CD4-positive, alpha-beta T cell treated with Interferon gamma for 1 hour (primary cell): ENCODE measurements at places on chromosomes 3 and 15.

GRCh38 chr3:129017484-129017899, 16.4 kb downstream of the EFCC1 start:
- no peak for DNase-seq

GRCh38 chr15:63599401-63600000, 2.3 kb downstream of the FBXL22 start:
- peak; percentile 56 for DNase-seq

- DNase-seq = no peak
Observed at GRCh38 chr15:93312891-93313486, 224.0 kb upstream of the RGMA start.

GRCh38 chr3:160546727-160547126, 18.6 kb downstream of the KPNA4 start:
- no peak for DNase-seq

- no peak for DNase-seq
Observed at GRCh38 chr15:67307889-67308597, 53.5 kb downstream of the IQCH start.

DNA sequence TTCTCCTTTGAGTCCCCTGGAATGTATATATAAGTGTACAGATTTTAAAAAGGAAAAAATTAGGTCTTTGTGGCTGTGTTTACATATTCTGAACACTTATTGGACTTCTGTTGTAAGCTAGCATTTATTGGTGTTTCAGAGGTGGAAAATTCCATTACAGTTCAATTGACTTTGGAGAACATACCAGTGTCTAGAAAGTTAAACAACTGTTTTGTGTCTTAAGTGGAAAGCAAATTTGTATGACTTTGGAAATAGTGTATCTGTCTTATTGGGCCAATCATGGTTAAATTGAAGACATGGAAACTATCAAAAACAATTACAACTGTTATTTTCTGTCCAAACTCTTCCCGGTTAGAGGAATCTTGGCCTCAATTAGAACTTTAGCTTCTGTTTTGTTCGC, 265.0 kb upstream of the C2CD4B start:
- no peak for DNase-seq

- DNase-seq = no peak
Observed at GRCh38 chr15:65066635-65067316, 1.0 kb downstream of the RASL12 start.

- no peak for DNase-seq
Observed at GRCh38 chr3:143001034-143001368, 369 bp upstream of the U2SURP start.

GRCh38 chr3:126867863-126868200, 115.1 kb upstream of the PLXNA1 start:
- DNase-seq = no peak

- DNase-seq = no peak
Observed at GRCh38 chr3:112699436-112699978, 58.6 kb upstream of the CCDC80 start.

- no peak for DNase-seq
Observed at GRCh38 chr3:63595221-63595620, 57.3 kb upstream of the SNTN start.

- no peak for DNase-seq
Observed at GRCh38 chr3:140767566-140767965, 89.7 kb downstream of the TRIM42 start.

- no peak for DNase-seq
Observed at GRCh38 chr15:41825572-41826535, 2.0 kb upstream of the JMJD7 start.

DNA sequence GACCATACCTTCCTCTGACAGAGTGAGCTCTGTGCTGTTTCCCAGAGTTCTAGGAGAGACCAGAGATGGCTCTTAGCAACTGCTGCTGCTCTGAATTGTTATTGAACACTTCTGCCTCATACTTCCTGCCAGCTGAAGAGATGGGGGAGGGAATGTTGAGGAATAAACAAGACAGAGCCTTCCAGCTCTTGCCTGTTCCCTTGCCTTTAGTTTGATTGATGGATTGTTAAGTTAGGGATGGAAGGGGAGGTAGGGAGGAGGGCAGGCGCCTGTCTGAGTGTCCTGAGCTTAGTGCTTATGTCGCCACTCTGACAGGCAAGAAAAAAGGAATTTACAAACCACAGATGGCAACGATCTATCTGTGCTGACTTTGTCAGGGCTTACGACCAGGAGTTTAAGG, 42.8 kb downstream of the ZNF609 start:
- DNase-seq = no peak

DNA sequence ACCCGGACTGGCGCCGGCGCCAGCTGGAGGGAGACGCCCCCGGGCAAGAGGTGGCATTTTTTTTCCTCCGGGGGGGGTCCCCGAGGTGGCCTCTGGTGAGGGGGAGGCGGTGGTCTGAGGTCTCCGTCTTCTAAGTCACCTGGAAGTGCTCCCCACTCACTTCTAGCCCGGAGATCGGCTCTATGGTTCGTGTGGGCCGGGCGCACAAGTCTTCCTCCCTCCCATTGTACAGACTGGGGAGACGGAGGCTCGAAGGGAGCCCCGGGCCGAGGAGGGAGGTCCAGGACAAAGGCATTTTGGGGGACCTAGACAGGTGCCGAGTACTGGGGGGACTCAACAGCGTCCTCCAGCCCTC, 4.4 kb downstream of the GATA2 start:
- no peak for DNase-seq

GRCh38 chr3:45551214-45552010, 43.1 kb upstream of the LIMD1 start:
- no peak for DNase-seq

GRCh38 chr3:194137008-194137505, 1.1 kb downstream of the HES1 start:
- peak; percentile 14 for DNase-seq

- no peak for DNase-seq
Observed at GRCh38 chr3:29245441-29245840, 35.4 kb upstream of the RBMS3 start.

- no peak for DNase-seq
Observed at GRCh38 chr3:197807969-197808587, 17.0 kb downstream of the LRCH3 start.

- no peak for DNase-seq
Observed at GRCh38 chr3:187641320-187642016, 28.7 kb downstream of the SST start.

GRCh38 chr3:46845397-46845859, 17.8 kb downstream of the MYL3 start:
- DNase-seq = no peak

GRCh38 chr3:50665081-50665840, 9.5 kb upstream of the DOCK3 start:
- DNase-seq = no peak

DNA sequence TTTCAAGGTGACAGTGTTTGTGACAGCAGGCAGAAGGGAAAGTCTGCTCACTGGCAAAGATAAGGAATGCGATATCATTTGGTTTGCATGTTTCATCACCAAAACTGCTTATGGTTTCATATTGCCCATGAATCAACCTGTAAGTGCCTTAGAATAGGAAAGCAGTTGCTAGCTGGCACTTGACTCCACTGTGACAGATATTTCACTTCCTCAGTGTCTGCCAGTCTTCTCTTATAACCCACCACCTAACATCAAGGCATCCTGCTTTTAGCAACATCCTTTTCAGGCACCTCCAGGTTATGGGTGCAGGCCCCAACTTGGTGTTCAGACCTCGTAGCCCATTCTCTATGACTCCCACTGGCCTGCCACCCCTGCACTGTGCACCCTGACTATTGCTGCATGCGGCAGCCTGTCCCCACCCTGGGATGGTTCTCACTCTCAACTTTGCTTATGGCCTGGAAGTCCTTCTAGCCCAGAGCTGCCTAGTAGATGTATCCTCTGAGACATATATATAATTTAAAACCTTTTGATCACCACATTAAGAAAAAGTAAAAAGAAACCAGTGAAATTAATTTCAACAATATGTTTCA, 154.4 kb upstream of the RARB start:
- DNase-seq = no peak

DNA sequence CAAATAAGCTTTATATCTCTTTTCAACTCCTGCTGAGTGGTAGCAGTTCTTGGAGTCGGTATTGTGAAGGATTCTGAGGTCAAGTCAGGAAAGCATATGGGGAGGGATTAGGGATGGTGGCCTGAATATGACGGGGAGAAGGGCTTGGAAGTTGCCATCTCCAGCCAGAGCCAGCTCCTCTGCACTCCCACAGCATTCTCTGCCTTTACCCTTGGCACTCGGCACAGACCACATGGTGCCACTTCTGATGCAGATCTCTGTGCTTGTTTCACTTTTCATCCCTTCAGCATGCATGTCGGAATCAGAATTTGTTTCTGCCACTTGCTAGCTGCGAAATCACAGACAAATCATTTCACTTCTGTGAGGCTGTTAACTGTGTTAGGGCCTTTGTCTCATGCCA, 52.5 kb downstream of the RAB11A start:
- no peak for DNase-seq

- DNase-seq = no peak
Observed at GRCh38 chr3:60954048-60954447, 297.2 kb downstream of the FHIT start.

GRCh38 chr3:159340877-159341500, 539.1 kb downstream of the MFSD1 start:
- no peak for DNase-seq

DNA sequence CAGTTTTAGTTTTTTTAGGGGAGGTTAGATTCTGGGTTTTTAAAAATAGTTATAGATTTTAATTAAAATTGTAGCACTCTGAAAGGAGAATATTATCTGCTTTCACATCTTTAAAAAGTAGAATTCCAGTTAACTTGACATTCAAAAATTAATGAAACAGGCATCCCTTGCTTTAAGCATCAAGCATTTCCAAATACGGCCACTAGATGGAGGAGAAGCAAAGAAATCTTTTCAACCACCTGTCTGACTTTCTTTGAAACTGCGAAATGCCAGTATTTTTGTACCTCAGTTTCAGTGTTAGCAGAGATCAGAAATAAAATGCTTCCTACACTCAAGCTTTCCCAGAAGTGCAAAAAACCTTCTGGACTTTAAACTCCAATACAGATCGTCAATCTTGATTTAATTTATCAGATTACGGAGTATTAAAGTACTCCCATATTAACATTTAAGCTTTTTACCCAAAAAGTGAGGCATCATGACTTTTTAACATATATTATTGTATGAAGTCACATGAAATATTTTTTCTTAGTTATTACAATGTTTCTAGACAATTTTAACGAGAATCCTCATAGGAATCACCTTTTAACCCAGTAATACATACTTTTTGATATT, 153.3 kb downstream of the P3H2 start:
- DNase-seq = no peak

DNA sequence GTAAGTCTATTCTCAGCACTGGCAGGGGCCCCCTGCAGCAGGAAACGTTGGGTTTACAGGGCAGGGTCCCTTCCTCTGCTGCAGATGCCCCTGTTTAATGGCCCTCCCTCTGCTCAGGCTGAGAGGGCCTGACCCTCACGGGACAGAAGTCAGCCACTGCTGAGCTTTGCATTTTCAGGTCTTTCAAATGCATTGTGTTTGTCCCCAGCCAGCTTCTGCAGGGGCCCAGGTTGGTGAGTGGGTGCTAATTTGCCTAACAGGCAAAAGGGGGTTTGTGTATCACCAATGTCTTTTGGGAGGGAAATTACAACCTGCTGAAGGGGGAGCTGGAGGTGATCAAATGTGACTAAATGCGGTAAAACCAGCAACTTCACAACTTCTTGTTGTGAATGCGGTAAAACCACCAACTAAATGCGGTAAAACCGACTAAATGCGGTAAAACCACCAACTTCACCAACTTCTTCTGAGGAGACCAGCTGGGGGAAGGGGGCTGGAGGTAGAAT, 44.8 kb upstream of the UBE2E1 start:
- DNase-seq = no peak

DNA sequence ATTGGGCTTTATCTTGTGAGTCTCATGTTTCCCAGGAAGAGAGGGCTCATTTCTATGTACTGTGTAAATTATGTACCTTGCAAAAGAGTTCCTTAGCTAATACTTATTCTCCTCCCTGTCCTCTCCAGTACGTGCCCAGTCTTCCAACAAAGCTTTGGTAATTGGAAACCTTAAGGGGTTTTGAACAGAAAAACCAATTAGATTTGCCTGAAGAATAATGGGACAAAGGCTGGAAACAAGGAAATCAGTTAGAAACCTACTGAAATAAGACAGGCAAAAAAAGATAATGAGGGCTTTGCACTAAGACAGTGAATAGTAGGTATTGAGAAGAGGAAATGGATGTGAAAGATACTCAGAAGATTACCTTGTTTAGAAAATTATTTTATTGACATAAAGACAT, 82.5 kb downstream of the SPRED1 start:
- no peak for DNase-seq

GRCh38 chr15:98745650-98746374, 97.5 kb downstream of the IGF1R start:
- no peak for DNase-seq

DNA sequence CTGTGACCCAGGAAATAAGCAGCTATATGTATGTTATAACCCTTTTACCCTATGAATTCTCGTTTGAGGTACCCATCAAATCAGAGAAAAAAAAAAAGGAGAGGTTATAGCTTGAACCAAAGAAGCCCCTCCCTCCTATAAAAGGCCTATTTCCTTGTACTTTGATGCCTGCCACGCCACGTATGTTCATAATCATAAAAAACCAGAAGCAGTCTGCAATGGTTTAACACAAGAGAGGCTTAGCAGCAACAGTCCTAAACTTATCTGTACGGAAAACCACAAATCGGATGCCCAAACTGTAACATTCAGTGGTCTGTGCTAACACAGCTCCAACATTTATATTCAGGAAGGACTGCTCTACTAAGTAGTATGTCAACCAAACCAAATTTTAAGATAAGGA, 21.2 kb downstream of the CCR8 start:
- no peak for DNase-seq

DNA sequence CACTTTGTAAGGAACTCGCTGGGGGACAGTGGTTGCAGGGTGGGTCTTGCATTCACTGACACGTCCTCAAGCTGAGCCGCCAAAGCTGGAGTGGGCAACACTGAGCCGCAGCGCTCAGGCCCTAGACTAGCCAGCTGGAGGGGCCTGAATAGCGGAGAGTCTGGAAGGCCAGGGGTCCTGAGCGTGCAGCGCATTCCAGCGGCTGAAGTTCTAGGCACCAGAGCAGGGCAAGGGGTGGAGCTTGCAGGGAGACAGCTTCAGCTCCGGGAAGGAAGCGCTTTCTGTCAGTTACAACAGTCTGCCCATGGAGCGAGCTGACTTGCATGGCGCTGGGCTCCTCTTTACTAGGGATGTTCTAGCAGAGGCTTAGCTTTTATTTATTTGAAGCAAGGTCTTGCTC, 2.7 kb downstream of the MAP6D1 start:
- DNase-seq = no peak

DNA sequence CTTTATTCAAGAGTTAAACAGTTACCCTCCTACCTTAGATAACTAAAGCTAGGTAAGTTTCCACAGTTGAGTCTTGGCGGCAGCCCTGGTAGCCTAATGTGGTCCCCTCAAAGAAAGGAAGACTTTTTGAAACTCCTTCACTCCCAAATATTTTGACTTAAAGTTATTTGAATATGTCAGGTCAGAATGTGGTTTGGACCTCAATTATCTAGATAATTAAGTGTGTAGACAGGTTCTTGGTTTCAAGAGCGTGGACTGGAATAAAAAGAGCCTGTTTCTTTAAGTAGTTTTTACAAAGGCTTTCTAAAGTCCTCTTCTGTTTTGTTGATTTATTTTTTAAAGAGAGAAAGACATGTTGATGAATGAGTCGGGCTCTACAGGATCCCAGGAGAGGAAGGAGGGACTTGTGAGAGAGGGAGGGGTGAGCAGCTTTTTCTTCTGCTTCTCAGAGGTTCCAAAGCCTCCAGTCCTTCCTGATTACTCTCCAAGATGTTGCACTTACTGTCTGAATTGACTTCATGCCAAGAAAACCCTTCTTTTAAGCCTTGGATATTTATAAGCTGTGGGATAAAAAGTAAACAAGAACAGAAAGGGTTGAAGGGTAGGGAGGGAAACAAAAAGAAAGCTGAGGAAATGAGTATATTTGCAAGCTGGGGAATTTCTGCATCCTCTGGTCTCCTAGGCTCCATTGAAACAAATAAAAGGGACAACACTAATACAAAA, 457.4 kb downstream of the IGSF11 start:
- no peak for DNase-seq
